A549 treated with GW870086 at 1 μM for 4 hours (cell line): ENCODE measurements at places on chromosomes 3 and 15. TPM values are rescaled to one million over a fixed set of nuclear protein-coding genes. Genes with fewer than 3 reads are reported as not detected.

Gene XCR1
- total RNA-seq = not detected in 5 replicates

Gene NMNAT3
- 1.2 to 2.3 TPM (median 1.6 TPM) in 5 replicates for total RNA-seq

Gene P2RY14
- not detected in 5 replicates for total RNA-seq

Gene CRYBG3
- total RNA-seq = 6.0 to 10.1 TPM (median 6.9 TPM) in 5 replicates

Gene ADIPOQ
- not detected in 5 replicates for total RNA-seq

Gene VGLL4
- 31.2 to 34.4 TPM (median 34.4 TPM) in 5 replicates for total RNA-seq

Gene SLC38A3
- total RNA-seq = 0.06 to 0.14 TPM in 2 of 5 replicates, not detected in the others

Gene THRB
- 1.1 to 1.4 TPM (median 1.3 TPM) in 5 replicates for total RNA-seq

Gene B3GNT5
- 12.7 to 17.8 TPM (median 16.2 TPM) in 5 replicates for total RNA-seq
